Right lung (tissue), 10 donors: ENCODE measurements at places on chromosomes 5 and 9. TPM values are rescaled to one million over a fixed set of nuclear protein-coding genes. Genes with fewer than 3 reads are reported as not detected.

Gene PCDHB2
- 5.7 TPM for polyA plus RNA-seq

Gene CYSRT1
- polyA plus RNA-seq = 2.3 TPM

Gene ARID3C
- 0.17 TPM for polyA plus RNA-seq

Gene TPPP
- 7.3 TPM for polyA plus RNA-seq

Gene NME5
- polyA plus RNA-seq = 10.2 TPM

Gene NREP
- 1,198 TPM for polyA plus RNA-seq

Gene RPL37
- 2,812 TPM for polyA plus RNA-seq

Gene SWI5
- polyA plus RNA-seq = 37.1 TPM

Gene NUTM2F
- not detected for polyA plus RNA-seq

Gene SCGB3A2
- polyA plus RNA-seq = 1,845 TPM

Gene ENHO
- polyA plus RNA-seq = 1.1 TPM

Gene TMEM215
- not detected for polyA plus RNA-seq

Gene ZFP37
- 12.1 TPM for polyA plus RNA-seq

Gene BRIX1
- polyA plus RNA-seq = 44.9 TPM

Gene CEL
- 2.5 TPM for polyA plus RNA-seq

Gene LCN1
- polyA plus RNA-seq = not detected

Gene SHISAL2B
- 15.4 TPM for polyA plus RNA-seq

Gene PCDHAC2
- 2.4 TPM for polyA plus RNA-seq

Gene SPATA31D4
- polyA plus RNA-seq = not detected

Gene PCDHGB2
- polyA plus RNA-seq = 4.2 TPM

Gene AHRR
- polyA plus RNA-seq = 3.1 TPM

Gene LRRTM2
- polyA plus RNA-seq = 1.2 TPM

Gene FOXD4L3
- polyA plus RNA-seq = not detected

Gene AIF1L
- 42.5 TPM for polyA plus RNA-seq

Gene PROB1
- polyA plus RNA-seq = 0.86 TPM

Gene CDHR2
- 0.60 TPM for polyA plus RNA-seq

Gene SPATA31E1
- not detected for polyA plus RNA-seq

Gene NIM1K
- polyA plus RNA-seq = 0.31 TPM

Gene PITX1
- 1.4 TPM for polyA plus RNA-seq

Gene SOX30
- polyA plus RNA-seq = 0.23 TPM

Gene C9
- not detected for polyA plus RNA-seq

Gene CKMT2
- 4.1 TPM for polyA plus RNA-seq

Gene DIRAS2
- polyA plus RNA-seq = 0.57 TPM

Gene SGCD
- 12.7 TPM for polyA plus RNA-seq

Gene FAM163B
- 2.2 TPM for polyA plus RNA-seq

Gene GGTA1
- polyA plus RNA-seq = 7.6 TPM

Gene CDH18
- 1.6 TPM for polyA plus RNA-seq

Gene ZNG1A
- 69.2 TPM for polyA plus RNA-seq

Gene DNAH5
- polyA plus RNA-seq = 1.8 TPM

Gene ITGA2
- polyA plus RNA-seq = 43.3 TPM

Gene IFNA2
- polyA plus RNA-seq = not detected

Gene CCT5
- polyA plus RNA-seq = 214 TPM

Gene ESM1
- 9.9 TPM for polyA plus RNA-seq

Gene POU5F2
- not detected for polyA plus RNA-seq

Gene SOHLH1
- not detected for polyA plus RNA-seq

Gene SIT1
- polyA plus RNA-seq = 0.43 TPM

Gene PPP3R2
- not detected for polyA plus RNA-seq

Gene TLX3
- not detected for polyA plus RNA-seq

Gene IDNK
- 4.8 TPM for polyA plus RNA-seq

Gene STK10
- polyA plus RNA-seq = 19.8 TPM

Gene GPR151
- not detected for polyA plus RNA-seq

Gene TMEM167A
- polyA plus RNA-seq = 92.8 TPM
